ENCODE measurements at places on chromosomes 4 and X. TPM values are rescaled to one million over a fixed set of nuclear protein-coding genes. Genes with fewer than 3 reads are reported as not detected.

The HS6ST2 gene
- total RNA-seq = not detected

The VSIG1 gene
- 138 TPM for total RNA-seq

The NKX6-1 gene
- total RNA-seq = not detected

GRCh38 chrX:12949927-12950656, 24.8 kb upstream of the TMSB4X start:
- DNase-seq = peak; percentile 94
- no peaks in the 10 kb centered on the region for H3K27me3 ChIP-seq
- H3K4me1 ChIP-seq = peaks cover 6% of the 10 kb centered on the region
- H3K27ac ChIP-seq = peak overlapping the region; percentile 85
- H3K36me3 ChIP-seq = no peaks in the 10 kb centered on the region

GRCh38 chr4:30620711-30621110, 99.5 kb upstream of the PCDH7 start:
- no peaks in the 10 kb centered on the region for H3K36me3 ChIP-seq
- H3K27ac ChIP-seq = no peak overlapping the region
- DNase-seq = no peak
- H3K27me3 ChIP-seq = no peaks in the 10 kb centered on the region

DNA sequence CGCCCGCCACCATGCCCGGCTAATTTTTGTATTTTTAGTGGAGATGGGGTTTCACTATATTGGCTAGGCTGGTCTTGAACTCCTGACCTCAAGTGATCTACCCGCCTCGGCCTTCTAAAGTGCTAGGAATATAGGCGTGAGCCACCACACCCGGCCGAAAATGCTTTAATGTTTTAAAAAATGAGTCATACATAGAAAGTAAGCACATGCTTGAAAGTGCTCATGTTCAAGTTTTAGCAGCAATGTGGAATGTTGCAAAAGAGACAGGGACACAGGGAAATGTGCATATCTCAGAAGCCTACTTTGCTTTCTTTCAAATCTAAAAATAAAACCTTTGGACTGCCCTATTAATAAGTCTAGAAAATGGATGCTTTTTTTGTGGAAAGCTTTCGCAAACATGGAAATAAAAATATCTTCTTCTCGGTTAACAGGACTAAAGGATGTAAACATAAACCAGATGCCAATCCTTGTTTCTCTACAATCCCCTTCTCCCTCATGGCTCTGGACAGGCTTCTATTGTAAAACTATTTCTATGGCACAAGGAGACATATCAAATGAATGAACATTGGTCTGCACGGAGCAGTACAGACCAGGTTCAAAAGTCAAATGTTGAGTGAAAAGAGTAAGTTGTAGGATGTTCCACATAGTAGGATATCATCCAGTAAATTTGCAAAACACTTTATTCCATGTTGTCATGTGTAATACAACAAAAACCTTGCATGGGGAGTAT, 15.0 kb downstream of the MECP2 start:
- H3K36me3 ChIP-seq = no peaks in the 10 kb centered on the region
- H3K27ac ChIP-seq = peak overlapping the region; percentile 67
- H3K4me1 ChIP-seq = peaks cover 21% of the 10 kb centered on the region
- DNase-seq = no peak

DNA sequence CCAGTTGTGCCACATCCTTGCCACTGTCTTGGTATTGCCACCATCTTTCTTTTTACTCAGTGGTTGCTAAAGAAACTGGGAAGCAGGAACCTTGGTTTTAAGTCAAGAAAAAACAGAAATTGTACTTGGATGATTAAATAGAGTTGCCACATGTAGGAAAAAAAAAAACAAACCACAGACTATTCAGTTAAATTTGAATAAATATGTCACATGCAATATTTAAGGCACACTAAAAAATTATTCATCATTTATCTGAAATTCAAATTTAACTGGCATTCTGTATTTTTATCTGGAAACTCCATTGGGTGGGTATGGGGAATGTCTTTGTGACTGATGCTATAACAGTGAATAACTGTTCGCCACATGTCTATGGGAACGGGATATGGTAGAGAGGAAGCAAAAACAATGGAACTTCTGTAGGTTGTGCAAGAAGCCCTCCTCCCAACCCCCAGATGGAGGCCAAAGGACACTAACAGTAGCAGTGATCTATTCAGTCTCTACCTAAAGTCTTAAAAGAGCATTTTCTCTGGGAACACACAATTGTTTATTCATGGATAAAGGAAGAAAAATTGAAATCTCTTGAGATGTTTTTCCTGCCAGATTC, 57.0 kb upstream of the PLAC8 start:
- no peaks in the 10 kb centered on the region for H3K36me3 ChIP-seq
- H3K4me1 ChIP-seq = no peaks in the 10 kb centered on the region
- no peaks in the 10 kb centered on the region for H3K27me3 ChIP-seq
- no peak overlapping the region for H3K4me3 ChIP-seq
- DNase-seq = no peak
- H3K27ac ChIP-seq = no peak overlapping the region

DNA sequence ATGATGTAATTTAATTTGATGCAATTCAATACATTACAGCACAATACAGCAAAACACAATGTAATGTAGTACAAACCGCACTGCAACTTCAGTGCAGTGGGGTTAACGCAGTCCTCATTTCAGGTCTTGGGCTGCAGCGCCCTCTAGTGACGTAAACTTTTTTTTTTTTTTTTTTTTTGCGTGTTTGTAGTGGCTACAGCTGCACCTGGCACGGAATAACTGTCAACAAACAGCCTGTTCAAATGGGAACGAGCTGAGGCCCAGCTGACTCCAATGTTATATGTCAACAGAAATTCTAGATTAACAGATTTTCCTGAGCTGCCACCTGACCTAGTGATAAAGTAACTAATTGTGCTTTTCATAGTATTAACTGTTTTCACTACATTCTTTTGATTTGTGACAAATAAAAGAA, 33.5 kb upstream of the RASSF6 start:
- DNase-seq = peak; percentile 86
- no peaks in the 10 kb centered on the region for H3K27me3 ChIP-seq
- no peaks in the 10 kb centered on the region for H3K36me3 ChIP-seq
- no peak overlapping the region for H3K4me3 ChIP-seq
- H3K27ac ChIP-seq = no peak overlapping the region

DNA sequence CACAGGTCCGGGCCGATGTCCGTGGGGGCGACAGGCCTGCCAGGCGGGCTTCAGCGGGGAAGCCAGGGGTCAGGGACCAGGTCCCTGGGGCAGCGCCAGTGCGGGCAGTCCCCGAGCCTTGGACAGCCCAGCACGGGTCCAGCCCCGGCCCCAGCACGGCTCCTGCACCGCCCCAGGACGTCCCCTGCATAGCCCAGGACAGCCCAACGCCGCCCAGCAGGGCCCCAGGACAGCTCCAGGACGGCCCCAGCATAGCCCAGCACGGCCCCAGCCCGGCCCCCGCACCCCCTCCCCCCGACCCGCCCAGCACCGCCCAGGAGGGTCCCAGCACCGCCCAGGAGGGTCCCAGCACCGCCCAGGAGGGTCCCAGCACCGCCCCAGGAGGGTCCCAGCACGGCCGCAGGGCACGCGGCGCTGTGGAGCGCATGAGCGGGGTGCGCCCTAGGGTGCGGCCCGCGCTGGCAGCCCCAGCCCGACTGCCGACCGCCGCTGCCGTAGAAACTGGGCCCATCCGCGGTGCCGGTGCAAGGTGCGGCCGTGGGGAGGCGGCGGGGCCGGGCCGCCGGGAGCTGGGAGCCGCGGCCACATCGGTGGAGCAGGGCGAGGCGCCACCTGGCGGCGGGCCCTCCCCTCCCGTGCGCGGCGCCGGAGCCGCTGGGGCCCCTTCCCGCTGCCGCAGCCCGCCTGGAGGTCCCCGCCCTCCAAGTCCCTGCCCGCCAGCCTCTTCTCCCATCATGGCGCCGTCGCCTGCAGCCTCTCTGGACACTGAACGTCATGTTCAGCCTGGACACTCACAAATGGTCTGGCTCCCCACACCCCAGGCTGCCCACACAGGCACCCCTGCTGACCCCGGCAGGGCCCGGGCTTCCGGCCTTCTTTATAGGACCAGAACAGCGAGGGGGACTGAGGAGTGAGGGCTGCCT, 106.8 kb upstream of the NKX1-1 start:
- H3K36me3 ChIP-seq = no peaks in the 10 kb centered on the region
- DNase-seq = peak; percentile 62
- peaks cover 23% of the 10 kb centered on the region for H3K27me3 ChIP-seq
- H3K4me1 ChIP-seq = peaks cover 4% of the 10 kb centered on the region
- H3K4me3 ChIP-seq = peak overlapping the region; percentile 38

DNA sequence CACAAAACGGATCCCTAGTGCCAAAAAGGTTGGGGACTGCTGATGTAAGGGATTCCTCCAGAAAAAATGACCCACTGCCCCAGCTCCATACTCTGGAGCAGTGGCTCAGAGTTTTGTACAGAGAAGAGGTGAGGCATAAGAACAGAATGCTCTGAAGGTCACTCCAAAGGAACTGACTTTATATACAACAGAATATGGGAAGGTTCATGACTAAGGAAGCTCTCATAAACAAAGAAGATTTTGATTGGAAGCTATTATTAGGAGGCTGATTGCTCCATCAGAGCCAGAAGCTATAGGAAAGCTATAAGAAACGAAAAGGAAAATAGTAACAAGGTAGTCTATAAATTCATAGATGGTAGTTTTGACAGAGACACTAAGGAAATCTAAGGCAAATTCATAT, 203.1 kb downstream of the SLC7A11 start:
- H3K36me3 ChIP-seq = no peaks in the 10 kb centered on the region
- no peaks in the 10 kb centered on the region for H3K27me3 ChIP-seq
- H3K4me1 ChIP-seq = no peaks in the 10 kb centered on the region
- H3K4me3 ChIP-seq = no peak overlapping the region

- no peaks in the 10 kb centered on the region for H3K4me1 ChIP-seq
- no peak for DNase-seq
- no peak overlapping the region for H3K4me3 ChIP-seq
- no peak overlapping the region for H3K27ac ChIP-seq
- H3K27me3 ChIP-seq = no peaks in the 10 kb centered on the region
Measured at GRCh38 chrX:11185861-11186260, 74.7 kb downstream of the HCCS start.

DNA sequence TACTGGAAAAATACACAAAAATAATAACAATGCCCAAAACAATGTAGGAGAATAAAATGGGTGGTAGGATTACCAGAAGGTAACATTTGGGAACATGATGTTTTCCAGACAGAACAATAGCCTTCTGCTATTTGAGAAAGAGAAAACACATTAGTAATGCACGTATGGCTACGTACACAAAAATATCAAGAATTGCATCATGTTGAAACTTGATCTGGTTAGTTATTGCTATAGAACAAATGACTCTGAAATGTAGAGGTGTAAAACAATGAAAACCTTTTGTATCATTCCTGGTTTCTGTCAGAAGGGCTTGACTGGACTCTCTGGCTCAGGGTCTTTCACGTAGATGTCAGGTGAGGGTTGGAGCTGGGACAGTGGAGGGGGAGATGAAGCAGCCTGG, 1040.0 kb downstream of the FAT4 start:
- H3K27ac ChIP-seq = no peak overlapping the region
- H3K4me1 ChIP-seq = no peaks in the 10 kb centered on the region
- H3K36me3 ChIP-seq = no peaks in the 10 kb centered on the region
- DNase-seq = no peak
- no peaks in the 10 kb centered on the region for H3K27me3 ChIP-seq

- H3K4me1 ChIP-seq = peaks cover 38% of the 10 kb centered on the region
- no peaks in the 10 kb centered on the region for H3K36me3 ChIP-seq
- peak; percentile 71 for DNase-seq
- H3K27ac ChIP-seq = peak overlapping the region; percentile 98
Measured at GRCh38 chr4:52659722-52660261, 691 bp upstream of the USP46 start.

DNA sequence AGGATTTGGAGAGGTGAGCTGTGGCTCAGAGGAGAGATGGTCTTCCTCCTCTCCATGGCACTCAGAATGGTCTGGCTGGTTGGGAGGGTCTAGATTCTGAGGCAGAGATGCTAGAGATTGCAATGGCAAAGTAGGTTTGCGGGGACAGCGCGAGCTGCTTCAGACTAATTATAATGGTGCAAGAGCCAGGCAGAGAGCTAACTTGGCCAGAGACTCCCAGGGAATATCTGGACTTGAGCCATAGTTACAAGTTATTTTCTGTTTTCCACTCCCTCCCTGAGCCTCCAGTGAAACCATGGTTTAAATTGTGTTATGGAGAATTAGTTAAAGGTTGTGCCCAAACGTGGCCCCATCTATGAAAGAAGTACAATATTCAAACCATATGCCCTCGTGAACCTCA, 44.7 kb upstream of the ELF2 start:
- H3K4me3 ChIP-seq = no peak overlapping the region
- DNase-seq = no peak
- no peak overlapping the region for H3K27ac ChIP-seq
- no peaks in the 10 kb centered on the region for H3K4me1 ChIP-seq
- no peaks in the 10 kb centered on the region for H3K27me3 ChIP-seq
- no peaks in the 10 kb centered on the region for H3K36me3 ChIP-seq

GRCh38 chrX:13565511-13565910, 3.9 kb upstream of the EGFL6 start:
- H3K4me3 ChIP-seq = no peak overlapping the region
- H3K4me1 ChIP-seq = peaks cover 8% of the 10 kb centered on the region
- no peaks in the 10 kb centered on the region for H3K36me3 ChIP-seq
- H3K27ac ChIP-seq = no peak overlapping the region

DNA sequence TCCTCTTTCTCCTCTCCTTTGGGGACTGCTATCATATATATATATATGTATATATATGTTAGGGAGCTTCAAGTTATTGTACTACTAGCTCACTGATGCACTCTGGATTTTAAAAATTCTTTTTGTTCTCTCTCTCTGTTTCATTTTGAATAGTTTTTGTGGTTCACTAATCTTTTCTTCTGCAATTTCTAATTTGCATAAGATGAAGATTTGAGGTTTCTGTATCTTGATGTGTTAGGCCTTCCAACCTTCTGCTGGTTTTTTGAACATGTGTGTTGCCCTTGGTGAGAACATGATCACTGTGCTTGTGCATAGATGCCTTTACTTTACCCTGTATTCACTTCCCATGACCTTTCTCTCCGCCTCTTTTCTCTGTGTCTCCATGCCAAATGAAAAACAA, 7.8 kb upstream of the ZNF718 start:
- DNase-seq = no peak
- no peaks in the 10 kb centered on the region for H3K27me3 ChIP-seq
- no peak overlapping the region for H3K27ac ChIP-seq
- H3K36me3 ChIP-seq = no peaks in the 10 kb centered on the region
- H3K4me1 ChIP-seq = no peaks in the 10 kb centered on the region
- H3K4me3 ChIP-seq = no peak overlapping the region

DNA sequence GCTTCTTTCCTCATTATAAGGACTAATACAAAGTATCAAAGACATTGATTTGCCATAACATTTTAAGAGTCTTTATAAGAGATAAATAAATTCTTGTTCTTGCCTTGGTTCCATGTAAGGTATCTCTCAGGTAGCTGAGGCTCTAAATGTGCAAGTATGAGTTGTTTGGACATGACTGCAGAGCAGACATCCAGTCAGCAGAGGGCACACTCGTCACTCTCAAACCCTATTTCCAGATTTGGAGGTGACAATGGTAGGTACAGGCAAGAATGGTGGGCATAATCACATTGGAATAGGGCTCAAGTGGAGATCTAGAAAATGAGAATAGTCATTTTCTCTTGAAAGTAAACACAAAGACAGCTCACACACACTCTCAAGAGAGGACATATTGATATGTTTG, 133.3 kb upstream of the ZIC3 start:
- H3K27ac ChIP-seq = no peak overlapping the region
- no peak for DNase-seq
- peaks cover 31% of the 10 kb centered on the region for H3K27me3 ChIP-seq
- no peak overlapping the region for H3K4me3 ChIP-seq

Measured in stomach (tissue), 19 donors.